ENCODE measurements at places on chromosomes 11 and 22.
A peak's percentile ranks its signal among the peaks of the same experiment; 100 is the strongest.

DNA sequence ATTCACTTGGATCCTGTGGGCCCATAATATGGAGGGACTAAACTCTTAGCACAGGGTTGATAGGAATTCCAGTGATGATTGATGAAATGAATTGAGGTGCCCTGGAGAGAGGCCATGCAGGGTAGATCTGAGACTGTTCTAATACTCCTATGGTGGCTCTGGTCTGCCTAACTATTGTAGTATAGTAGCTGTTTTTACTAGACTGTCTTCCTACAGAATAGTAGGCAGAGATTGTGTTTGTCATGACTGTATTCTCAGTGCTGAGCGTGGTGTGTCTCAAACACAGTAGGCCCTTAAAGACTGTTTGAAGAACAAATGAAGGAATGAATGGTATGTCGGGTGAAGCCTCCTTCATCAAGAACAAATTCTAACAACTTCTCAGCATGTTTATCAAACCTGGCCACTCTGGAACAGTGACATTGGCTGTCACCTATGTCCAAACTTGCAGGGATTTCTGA is 107.0 kb upstream of the SESN3 start:
- no peak for DNase-seq

- DNase-seq, result peak; percentile 78
Observed at GRCh38 chr11:2802389-2803185, 83.0 kb downstream of the CDKN1C start.

GRCh38 chr11:118527109-118527508 is at the start of gene TTC36:
Gene TTC36 (plus strand): TSS chr11:118527474. CDS start chr11:118527495, 21 bp downstream.
- no peak for DNase-seq

GRCh38 chr11:1042626-1043562 is 6.4 kb upstream of the MUC6 start:
- DNase-seq, result no peak

DNA sequence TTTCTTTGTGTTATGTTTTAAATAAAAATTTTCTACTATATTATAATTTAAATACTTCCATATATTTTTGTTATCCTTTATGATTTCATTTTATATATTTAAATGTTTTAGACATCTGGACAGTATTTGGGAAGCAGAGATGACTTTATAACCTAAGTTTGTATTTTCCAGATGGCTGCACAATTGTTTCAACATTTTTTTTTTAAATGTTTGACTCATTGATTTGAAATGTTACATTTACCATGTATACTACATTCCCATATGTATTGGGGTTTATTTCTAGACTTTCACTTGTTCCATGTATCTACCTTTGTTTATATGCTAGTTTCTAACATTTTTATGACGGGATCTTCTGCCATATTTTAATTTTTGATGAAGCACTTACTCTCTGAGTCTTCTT is 766.5 kb downstream of the METTL15 start:
- no peak for DNase-seq

- no peak for DNase-seq
Observed at GRCh38 chr11:111938687-111939160, 1.6 kb downstream of the DIXDC1 start.

DNA sequence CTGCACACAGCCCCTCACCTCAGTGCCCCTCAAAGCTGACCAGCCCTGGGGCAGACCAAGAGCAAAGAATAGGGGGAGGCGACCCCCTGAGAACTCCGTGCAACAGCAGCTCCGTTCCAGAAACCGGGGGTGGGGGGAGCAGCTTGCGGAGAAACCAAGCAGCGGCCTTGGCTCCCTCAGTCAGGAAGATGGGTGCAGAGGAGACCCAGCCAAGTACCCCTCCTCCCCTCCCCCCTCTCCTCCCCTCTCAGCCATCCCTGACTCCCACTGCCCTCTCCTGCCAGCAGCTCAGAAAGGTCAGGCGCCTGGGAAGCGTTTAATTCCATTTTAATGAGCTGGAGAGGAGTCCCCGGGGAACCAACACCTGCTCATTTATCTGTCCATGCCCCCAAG is 78.9 kb downstream of the PDE2A start:
- DNase-seq, result no peak

DNA sequence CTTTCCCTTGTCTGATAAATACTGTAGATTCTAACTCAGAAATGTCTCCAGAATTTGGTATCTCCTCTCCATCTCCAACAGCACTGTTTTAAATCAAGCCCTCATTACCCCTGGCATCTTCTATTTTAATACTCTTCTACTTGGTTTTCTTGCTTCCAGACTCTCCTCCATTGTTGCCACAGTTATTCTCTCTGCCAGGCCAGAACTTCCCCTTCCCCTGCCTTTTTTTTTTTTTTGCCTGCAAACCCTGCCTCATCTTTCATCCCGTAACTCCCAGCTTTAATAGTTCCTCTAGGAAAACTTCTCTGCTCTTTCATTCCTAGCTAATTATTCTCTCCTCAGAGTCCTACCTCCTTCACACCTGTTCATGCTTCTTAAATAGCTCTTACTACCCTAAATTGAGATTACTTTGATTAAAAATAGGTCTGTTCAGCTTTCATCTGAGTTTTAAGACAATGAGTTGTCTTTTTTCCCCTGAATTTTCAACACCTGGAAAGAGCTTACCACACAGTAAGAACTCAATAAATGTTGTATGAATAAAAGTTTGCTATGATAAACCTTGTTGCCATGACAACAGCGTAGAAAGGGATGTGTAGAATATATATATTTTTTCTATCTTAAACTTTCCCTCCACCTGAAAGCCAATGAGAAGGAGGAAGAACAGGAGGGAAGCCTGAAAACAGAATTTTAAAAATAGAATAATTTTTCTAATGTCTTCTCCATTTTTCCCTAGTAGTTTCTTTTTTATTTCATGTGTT is 3.6 kb downstream of the IL18 start:
- no peak for DNase-seq

DNA sequence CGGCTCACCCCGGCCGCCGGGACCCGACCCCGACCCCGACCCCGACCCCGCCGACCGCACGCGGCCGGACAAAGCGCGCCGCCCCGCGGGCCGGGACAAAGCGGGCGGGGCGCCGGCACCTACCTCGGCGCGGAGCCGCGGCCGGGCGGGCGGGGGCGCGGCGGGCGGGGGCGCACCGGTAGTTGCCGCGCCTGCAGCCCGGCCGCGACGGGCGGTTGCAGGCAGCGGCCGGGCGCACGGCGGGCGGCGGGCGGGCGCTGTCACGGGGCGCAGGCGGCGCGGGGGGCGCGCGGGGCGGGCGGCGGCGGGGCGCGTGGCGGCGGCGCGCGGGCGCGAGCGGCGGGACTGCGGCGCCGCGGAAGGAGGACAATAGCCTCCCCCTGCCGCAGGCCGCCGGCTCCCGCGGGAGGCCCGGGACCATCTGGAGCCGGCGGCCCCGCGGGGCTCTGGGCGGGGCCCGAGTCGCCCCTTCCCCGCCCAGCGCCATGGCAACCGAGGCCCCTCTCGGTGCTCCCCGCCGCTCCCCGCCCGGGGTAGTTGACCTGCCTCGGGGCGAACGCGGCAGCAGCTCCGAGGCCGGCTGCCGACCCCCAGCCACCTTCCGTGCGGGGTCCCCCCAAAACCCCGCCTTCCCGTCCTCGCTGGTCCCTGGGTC is 851 bp downstream of the SPTBN2 start:
- peak; percentile 95 for DNase-seq

DNA sequence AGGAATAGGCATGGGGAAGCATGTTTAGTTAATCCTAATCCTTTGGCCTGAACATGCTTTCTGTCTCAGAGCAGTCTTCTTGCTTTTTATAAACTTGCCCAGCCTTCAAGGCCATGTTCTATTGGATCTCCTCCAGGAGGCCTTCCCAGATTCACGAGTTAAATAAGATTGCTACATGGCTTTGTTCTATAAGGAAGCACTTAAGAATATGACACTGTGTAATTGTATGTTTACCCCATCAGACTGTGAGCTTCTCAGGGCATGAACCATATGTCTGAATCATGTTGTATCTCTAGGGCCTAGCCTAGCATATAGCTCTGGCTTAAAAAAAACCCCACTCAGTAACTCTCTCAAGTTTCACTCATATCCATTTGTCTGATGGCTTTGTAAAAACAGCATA is 26.4 kb upstream of the UCP3 start:
- no peak for DNase-seq

All from D341Med (cell line).